ENCODE measurements at places on chromosomes 1 and 21.

DNA sequence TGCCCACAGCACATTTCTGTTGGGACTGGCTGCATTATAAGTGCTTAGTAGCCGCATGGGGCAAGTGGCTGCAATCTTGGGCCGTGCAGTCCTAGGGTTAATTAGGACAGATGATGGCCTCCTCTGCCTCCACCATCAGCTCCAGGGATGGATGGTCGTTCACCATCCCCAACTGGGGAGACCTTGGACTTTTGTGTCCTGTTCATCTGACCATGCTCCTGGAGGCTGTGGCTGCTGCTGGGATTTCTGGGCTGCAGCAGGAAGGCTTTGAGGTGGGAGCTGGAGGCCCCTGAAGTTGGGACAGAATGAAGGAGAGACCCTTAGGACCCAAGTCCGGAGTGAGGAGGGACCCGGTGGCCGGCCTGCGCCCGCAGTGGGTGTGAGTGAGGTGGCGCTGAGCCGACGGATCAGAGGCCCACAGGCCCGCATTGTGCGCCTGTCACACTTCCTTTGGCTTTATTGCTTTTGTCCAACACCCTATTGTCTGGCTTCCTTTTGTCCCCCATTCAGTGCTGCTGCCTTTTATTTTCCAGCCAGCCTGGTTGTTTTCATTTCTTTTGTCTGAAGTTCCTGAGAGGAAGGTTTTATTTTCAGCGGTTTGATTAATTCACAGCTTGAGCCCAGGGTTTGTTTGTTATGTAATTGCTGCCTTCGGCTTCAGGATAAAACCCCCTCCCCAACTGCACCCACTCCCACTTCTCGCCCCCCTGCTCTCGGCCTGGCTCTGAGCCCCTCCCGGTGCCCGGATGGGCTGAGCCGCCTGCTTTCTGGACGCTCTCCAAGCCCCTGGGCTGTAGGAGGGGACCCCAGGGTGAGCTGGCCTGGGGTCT is 35.6 kb downstream of the SOX13 start:
- DNase-seq: no peak

DNA sequence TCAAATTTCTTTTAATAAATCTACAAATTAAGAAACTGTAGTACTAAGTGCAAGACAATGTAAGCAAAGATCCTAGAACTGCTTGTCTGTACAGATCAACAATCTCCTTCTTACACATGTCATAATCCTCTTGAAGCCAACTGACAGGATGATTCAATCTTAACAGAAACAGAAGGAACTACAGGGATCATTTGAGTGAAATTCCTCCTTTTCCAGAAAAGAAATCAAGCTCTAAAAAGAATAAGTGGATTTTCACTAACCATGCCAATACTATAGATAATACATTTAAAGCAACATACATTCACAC is 53.2 kb downstream of the RAB3GAP2 start:
- no peak for DNase-seq

- DNase-seq: no peak
Observed at GRCh38 chr1:34867415-34867814, 7.9 kb upstream of the SMIM12 start.

- DNase-seq: peak; percentile 68
Observed at GRCh38 chr1:19209439-19209989, 552 bp downstream of the UBR4 start.

DNA sequence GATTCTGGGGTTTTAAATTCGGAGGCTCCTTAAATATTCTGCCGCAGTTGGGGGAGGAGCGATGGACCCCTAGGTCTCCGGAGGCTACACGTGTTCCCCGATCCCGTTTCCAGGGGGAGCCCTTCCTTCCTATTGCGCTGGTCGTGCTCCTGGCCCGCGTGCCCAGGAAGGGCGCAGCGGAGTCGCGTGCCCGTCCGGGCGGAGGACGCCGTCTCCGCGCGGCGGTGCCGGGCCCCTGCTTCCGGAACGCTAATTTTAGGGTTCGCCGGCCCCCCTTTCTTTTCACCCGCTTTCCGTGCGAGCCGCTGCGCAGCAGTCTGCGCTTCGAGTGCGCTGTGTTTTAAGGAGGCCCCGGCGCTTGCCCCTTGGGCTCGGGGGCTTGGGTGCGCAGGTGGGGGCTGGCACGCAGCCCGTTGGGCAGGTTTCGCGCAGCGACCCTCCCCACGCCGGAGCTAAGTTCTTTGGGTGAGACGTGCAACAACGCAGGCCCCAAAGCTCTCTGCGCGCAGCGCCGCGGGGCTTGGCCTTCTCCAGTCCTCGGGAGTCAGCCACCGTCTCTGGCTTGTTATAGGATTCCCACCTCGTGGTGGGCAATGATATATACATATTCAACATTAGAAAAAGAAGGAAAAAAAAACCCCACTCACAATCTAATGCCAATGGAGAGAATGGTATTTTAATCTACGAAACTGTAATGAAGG is 43.5 kb upstream of the DNAJC6 start:
- peak; percentile 34 for DNase-seq

- no peak for DNase-seq
Observed at GRCh38 chr1:112905395-112906149, 50.4 kb downstream of the SLC16A1 start.

- DNase-seq: no peak
Observed at GRCh38 chr21:43934716-43935705, 70.0 kb downstream of the AGPAT3 start.

DNA sequence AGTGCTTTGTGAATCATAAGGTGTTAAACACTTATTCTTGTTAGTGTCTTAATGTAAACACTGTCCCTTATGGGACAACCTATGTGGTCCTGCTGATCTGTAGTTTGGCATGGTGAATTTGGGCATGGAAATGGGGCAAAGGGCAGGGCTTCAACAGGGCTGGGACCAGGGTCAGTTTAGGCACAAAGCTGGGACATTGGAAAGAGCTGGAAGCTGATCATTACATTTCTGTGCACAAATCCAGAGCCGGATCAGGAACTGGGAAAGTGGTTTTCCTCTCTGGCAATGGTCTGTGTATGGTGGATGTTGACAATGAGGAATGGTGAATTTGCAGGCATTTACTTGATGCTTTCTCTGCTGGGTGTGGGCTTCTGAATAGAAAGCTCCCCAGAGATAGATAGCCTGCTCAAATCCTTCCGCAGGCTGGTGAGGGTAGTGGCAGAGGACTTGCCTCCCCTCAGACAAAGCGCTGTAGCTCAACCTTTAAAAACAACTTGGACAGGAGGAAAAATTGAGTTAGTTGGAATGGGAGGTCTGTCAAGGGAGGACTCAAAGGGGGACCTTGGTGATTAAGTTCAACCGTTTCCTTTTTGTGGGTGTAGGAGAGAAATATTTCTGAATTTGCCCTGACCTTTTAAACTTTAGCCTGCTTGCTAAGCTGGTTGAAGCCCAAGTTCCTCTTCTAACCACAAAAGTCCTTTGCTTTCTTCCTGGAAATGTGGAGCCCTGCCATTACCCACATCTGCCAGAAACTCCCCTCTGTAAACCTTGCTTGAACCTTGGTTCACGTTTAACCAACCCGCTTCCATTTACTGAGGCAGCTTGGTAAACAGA is 35.3 kb downstream of the HLX start:
- DNase-seq: no peak

GRCh38 chr1:170461291-170461747 is 70.6 kb upstream of the GORAB start:
- DNase-seq: no peak

DNA sequence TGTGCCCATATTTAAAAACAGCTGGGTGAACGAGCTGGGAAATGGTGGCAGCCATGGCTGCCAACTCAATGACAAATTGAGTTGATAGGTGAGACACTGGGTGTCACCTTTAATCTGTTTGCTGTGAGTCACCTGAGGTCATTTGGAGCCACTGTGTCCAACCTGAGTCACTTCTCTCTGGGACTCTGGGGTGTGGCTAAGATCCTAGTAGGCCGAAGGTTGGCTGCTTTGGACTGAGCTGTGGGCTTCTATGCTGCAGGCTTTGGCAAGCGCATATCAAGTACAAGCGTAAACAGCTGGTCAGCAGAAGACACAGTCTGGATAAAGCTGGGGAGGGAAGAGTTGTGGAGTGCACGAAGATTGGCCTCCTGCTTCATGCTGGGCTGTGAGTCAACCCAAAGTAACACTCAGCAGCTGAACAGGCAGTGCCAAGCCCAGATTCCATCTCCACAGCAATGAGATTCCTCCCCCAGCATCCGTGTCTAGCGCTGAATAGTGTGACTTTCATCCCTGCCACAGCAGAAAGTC is 24.0 kb downstream of the TEX35 start:
- no peak for DNase-seq

DNA sequence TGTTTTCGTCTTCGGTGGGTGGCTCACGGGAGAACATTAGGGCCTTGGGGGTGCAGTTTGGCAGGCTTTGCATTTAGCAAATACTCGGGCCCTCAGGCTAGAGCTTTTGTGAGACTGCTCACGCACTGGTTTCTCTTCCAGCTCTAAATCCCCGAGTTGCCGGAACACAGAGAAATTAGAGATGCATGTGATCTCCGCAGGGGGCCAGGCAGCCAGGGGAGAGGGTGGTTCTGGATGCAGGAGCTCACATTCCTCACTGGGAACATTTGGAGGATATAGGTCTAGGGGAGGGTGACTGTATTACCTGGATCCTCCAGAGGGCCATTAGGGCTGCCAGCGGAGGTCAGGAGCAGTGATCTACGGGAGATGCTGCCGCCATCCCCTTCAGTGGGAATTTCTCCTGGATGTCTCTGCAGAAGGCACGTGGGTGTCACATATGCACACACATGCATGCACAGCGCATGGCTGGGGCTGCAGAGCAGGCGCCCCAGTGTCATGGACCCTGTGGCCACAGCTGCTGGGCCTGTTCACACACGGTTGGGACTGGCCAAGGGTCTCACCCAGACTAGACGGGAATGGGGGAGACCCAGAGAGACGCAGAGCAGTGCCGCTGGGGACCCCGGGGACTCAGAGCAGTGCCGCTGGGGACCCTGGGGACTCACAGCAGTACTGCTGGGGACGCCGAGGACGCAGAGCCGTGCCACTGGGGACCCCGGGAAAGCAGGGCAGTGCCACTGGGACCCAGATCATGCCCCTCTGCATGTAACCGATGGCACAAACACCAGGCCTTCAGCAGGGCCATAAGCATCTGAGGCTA is 258.7 kb downstream of the CAMTA1 start:
- DNase-seq: no peak

DNA sequence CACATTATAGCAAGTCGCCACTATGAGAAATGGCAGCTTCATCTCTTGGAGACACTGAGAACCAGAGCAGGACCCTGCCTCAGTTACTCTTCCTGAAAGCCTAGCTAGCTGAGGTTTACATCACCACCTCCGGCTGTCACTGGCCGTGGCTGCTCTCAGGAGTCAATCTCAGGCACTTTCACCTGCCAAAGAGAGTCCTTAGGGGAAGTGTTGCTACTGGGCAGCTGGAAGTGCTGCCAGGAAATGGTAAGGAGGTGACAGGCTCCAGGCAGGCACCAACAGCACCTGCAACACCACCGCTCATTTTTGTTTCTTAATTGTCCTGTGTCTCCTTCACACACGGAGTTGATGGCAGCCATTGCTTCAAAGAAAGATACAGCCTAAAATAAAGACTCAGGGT is 92.5 kb downstream of the DSCAM start:
- no peak for DNase-seq

GRCh38 chr1:112841825-112842224 is 114.2 kb downstream of the SLC16A1 start:
- no peak for DNase-seq
